ENCODE measurements at places on chromosomes 5 and 9.

DNA sequence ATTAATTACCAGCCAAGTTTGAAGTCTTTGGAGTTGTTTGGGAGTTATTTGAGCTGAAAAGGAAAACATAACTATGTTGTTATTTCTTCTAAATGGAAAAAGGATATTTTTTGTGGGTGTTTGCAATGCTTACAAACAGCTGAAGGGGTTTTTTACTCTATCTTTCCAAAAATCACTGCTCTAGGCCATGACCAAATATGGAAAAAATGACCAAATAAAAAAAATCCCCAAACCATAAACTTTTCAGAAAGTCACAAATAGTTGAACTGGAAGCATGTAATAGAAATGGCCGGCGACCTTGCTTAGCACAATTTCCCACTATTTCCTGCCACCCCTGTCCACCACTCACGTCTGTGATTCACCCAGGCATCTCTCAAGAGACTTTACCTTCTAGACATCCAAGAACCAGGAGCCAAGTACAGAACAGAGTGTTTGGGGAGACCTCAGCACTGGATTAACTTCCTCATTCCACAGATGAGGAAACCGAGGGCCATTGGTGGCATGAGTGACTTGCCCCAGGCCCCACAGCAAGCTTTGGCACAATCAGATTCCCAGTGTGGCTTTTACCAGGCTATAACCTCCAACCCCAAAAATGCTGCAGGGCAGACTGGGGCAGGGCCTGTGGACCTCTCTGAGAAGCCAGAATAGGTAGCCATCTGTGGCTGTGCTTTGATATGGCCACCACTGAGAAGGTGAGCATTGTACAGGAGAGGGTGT, 84.5 kb downstream of the NRG2 start:
- DNase-seq = no peak

GRCh38 chr5:110478895-110479294, 247.6 kb downstream of the TMEM232 start:
- peak; percentile 92 for DNase-seq

DNA sequence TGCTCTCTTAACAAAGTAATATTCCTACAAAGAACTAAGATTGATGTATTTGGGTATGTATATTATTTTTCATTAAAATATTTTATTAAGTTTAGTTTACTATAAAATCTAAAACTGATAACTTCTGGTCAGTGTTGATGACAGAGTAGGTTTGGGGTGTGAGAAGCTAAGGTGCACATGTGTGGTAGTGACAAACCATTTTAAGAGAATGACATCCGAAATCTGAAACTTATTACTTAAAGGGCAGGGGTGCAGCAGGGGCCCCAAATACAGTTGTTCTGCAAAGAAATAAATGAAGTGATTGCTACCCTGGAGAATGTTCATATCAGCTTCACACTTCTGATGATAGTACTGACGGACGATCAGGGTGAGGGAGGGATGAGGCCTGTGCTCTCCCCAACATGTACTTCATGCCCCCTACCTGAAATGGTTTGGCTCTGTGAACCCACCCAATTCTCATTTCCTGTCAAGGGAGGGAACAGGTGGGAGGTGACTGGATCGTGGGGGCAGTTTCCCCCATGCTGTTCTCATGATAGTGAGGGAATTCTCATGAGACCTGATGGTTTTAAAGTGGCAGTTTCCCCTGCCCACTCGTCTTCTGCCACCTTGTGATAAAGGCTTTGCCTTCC, 125.3 kb upstream of the RFX3 start:
- no peak for DNase-seq

- DNase-seq = peak; percentile 47
Measured at GRCh38 chr5:98109561-98110006, 663.9 kb upstream of the RGMB start.

DNA sequence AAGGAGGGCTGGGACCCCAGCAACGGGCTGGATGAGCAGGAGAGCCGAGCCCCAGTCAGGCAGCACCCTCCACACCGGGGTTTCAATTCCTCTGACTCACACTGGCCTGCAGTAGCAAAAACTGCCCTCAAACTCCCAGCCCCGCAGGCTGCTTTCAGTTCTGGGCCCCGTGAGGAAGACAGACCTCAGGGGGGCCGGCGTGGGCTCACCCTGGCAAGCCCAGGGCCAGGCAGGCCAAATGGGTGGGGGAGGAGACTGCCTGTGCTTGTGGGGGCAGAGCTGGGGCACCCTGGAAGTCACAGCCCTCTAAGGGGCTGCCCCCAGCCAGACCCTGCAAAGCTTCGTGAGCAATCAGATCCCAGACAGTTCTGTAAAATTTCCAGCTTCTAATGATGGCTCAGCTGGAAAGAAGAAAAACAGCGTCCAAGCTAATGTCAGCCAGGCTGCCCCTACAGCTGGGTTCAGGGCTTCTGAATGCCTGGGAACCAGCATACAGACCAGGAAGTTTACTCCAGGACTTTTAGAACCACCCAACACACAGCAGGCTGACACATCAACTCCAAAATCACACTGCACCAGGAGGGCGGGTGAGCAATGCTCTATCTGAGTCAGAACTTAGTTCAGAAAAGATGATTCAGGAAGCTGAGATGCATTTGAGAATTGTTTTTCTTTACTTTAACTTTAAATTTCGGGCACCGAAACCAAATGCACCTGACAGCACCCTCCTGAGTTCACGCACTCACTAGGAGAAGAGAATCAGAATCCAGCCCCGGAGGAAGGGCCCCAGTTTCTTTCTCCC, 34.7 kb downstream of the LPCAT1 start:
- DNase-seq = peak; percentile 87

DNA sequence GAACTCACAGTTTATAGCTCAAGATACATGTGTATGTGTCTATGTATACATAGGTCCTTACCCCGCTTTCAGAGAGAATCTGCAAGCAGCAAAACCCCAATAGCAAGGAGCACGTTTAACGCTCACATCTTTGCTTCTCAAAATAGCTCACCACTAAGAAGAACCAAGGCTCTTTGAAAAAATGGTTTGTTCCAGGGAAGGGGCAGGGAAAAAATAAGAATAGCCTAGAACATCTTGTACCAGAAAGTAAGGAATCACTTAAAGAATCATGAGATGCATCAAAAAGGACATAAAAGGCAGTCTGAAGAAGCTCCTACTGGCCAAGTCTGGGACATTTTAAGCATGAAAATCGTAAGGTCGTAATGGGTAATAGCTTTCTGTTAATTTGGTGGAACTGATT, 196.4 kb downstream of the FSTL4 start:
- DNase-seq = no peak

DNA sequence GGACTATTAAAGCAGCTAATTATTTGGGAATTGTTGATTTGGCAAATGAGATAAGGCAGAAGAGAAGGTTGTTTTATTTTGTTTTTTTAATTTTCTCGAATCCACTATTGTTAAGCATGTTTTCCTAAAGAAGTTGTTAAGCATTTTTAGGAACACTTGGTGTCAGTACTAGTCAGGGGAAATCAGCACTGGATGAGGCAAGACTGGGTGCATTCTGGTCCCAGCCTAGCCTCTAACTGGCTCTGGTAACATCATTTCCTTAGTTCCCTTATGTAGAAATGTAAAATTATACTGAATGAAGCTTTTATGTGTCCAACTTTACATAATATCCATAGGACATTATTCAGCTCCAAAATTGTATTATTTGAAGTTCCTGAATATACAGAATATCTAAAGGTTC, 196.1 kb downstream of the PCSK5 start:
- DNase-seq = peak; percentile 39

GRCh38 chr9:94554439-94555331, at the start of gene PCAT7:
Gene PCAT7, plus strand, starts transcription at chr9:94555083.
- peak; percentile 39 for DNase-seq

GRCh38 chr9:36543916-36544315, 28.8 kb upstream of the MELK start:
- DNase-seq = no peak

GRCh38 chr5:170484847-170485615, 18.8 kb upstream of the KCNIP1 start:
- DNase-seq = no peak

DNA sequence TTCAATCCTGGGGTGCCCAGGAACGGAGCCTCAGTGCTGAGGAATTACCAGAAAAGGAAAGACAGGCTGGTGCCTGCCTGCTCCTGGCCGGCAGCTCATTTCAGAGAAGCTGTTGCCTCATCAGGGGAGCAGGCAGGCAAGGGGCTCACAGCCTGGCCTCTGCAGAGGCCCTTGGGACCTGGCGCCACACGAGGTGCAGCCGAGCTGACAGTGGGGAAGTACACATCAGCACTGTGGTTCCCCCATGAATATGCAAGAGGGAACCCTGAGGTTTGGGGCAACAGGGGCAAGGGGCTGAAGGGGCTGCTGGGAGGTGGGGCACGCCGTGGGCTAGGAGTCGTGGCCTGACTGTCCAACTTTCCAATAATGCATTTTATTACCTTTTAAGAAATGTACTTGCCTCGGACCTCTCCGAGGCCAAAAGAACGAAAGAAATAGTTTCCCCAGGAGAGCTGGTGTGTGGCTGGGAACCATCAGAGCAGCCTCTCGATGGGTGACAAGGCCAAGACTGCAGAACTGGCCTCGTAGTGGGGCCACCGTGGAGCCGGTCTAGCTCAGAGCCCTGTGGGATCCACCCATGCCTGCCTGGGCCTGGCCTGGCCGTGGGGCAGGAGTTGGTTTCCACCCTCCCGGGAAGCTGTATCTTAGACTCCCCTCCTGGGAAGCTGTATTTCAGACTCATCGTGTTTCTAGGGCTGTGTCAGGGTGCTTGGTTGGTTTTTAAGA, 198.6 kb downstream of the PAX5 start:
- no peak for DNase-seq

GRCh38 chr5:133980652-133981051, 12.2 kb upstream of the C5orf15 start:
- DNase-seq = no peak
